ENCODE measurements at places on chromosomes 11 and 22.

- DNase-seq: no peak
Measured at GRCh38 chr11:86790195-86790725, 10.1 kb upstream of the PRSS23 start.

- DNase-seq: no peak
Measured at GRCh38 chr22:21861851-21862250, 5.6 kb downstream of the MAPK1 start.

DNA sequence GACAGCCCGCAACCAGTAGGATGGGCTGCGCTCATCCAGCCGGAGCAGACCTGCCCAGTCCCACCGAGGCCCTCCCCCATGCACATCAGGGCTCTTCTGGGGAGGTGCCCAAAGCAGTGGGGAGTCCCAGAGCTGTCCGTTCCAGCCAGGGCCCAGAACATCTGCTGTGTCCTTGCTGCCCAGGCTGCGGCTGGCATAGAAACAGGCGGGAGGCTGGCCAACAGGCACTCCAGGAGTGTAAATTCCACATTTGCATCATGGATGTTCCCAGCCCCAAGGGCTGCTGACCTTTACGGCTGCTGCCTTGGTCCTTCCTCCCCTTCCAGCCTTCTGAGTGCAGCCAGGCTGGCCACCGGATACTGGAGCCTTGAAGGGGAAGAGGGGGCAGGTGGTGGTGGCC, 30.0 kb upstream of the SYT7 start:
- DNase-seq: no peak

DNA sequence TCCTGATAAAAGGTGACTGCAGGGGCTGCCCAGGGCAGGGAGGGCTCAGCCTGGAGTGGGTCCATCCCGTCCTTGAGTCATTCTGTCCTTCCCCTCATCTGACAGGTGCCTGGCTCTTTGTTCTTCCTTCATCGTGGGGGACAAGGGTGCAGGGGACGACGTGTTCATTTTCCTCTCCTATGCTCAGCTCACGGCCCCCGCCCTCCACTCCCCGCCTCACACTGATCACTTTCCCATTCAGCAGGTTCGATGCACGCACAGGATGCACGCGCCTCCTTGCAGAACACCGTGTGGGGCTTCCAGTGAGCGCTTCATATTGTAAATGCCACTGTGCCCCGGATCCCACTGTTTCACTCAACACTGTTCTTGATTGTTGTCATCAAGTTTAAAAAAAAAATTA, 32.7 kb upstream of the SHANK2 start:
- no peak for DNase-seq

DNA sequence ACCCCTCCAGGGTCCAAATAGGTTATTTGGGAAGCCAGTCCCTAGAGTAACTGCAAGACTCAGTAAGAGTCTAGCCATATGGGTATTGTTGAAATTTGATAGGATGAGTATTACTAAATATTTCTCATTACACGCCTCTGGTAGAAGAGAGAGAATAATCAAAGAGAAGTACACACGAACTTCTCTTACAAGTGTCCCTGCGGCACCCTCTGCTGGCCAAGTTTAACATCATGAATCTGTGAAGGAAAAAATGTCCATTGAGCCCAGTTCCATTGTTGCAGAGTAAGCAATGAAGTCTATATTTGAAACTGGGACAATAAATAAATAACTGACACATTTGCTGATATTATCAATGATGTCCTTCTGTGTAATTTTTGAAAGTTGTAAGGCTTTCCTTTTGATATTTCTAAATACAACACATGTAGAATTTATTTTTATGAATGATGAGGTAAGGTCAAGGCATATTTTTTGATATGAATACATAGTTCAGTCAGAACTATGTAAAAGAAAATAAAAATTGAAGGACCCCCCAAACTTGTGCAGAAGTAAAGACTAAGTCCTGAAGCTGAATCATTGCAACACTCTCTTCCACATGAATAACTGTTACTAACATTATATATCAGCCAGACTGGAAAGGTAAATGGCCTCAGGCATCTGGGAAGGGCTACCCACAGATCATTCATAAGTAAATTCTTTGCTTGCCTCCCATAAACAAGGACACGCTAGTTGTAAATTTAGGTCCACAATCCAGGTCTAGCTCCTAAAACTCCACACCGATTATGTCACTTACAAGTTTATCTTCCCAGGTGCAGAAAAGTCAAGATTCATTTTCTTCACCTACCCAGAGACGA, 10.0 kb downstream of the OR51L1 start:
- DNase-seq: no peak

- no peak for DNase-seq
Measured at GRCh38 chr11:102623128-102623527, 2.0 kb downstream of the MMP20 start.

- DNase-seq: no peak
Measured at GRCh38 chr11:100825626-100826025, 138.5 kb downstream of the ARHGAP42 start.

DNA sequence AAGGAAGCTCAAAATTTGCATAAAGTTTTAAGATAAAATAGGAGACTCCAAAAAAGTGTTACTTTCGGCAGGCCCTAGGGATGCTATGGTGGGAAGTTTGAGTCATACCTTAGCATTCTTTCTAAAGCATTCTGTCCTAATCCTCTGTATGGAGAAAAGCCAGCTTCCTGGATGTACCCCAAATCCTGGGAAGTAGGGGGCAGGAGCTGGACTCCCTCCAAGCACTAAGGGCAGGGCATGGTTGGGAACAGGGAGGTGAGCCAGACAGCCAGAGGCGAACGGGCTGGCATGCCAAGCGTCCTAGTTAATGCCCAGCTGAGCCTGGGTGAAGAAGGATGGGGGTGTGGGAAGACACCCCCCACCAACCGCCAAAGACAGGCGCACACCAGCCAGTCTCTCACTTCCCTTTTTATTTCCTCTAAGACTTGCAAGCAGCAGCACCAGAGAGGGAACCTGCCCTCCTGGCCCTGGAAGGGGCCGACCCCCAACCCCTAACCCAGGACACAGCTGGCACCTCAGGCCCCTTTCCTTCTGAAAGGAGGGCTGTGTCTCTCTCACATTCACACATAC, 23.9 kb downstream of the RTN4RL2 start:
- no peak for DNase-seq

DNA sequence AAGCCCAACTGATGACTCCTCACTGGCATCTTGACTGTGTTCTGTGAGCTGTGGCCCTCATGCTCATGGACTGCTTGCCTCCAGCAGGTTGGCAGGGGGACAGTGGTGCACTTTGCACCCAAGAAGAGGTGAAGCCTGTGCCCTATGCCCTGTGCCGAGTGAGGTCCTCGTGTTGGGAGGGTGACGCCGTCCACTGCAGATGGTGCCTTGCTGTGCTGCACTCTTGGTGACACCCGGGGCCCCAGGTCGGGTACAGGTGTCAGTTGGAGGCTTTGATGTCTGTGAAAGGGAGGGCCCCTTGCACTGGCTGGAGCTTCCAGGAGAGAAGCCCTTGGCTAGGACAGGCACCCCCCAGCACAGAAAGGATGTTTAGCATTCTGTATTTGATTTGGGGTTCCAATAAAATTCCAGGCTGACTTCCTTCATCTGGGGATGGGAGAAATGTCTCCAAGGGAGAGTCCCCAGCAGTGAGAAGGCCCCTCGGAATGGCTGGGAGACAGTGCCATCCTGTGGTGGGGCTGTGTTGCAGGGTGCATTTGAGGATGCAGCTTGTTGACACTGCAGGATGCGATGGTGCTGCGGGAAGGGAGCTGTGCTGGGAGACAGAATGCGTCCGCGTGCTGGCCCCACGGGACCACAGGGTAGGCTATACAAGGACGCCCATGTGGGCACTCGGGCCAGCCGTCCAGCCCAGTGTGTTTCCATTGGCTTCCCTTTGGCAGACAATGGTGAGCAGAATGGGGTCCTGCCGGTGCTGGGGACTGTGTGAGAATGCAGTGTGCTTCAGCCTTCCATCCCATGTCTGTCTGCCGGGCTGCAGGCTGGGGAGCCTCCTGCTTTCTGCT, 2.5 kb upstream of the ZDHHC8 start:
- no peak for DNase-seq

- no peak for DNase-seq
Measured at GRCh38 chr11:32953700-32954099, 61.1 kb downstream of the QSER1 start.

GRCh38 chr11:69468911-69469885, 12.3 kb upstream of the LINC01488 start:
- no peak for DNase-seq

- no peak for DNase-seq
Measured at GRCh38 chr22:41568811-41569210, 8.0 kb downstream of the CSDC2 start.

DNA sequence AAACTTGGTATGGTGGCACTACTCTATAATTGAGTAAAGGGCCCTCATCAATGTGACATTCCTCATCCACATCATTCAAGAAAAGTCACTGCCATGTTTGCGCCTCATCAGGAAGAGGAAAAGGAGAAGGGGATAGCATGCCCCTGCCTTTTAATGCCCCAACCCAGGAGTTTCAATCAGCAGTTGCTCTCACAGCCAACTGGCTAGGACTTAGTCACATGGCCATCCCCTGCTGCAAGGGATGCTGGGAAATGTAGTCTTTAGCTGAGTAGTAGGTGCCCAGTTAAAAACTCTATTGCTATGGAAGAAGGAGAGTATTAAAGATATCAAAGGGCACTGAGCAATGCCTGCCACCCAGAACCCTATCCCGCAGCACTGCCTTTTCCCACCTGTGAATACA, 10.9 kb upstream of the CCND1 start:
- no peak for DNase-seq

DNA sequence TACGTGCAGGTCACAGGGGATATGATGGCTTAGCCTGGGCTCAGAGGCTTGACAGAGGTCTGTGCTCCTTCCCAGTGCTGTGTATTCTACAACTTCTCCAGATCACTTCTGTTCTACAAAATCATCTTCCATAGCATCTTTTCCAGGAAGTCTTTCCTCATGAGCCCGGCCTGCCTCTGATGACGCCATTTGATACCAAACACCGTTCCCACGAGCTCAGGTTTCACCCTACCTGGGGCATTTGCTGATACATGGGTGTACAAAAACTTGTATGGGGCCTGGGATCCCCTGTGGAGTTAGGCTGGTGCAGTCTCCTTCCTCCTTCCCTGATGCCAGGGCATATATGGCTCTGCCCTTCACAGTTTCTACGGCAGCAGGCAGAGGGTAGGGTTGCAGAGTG, 78.7 kb downstream of the NECTIN1 start:
- no peak for DNase-seq

- no peak for DNase-seq
Measured at GRCh38 chr11:70063555-70063954, 14.6 kb upstream of the ANO1 start.

DNA sequence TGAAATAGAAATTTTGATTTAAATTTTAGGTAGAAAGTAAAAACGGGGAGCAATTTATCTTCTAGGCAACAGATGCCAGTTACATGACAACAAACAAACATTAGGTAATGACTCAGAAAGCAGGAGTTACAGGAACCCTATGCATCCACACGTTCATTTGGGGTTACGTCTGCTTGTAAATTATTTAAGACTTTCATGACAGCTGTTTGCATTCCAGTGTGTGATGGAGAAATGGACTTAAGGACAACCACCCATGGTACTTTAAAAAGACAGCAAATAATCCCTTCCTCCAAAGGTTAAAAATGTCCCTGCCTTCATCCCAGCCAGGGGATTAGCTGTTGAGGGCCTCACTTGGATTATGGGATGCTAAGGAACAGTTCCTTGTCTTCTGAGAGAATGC, 11.8 kb downstream of the E2F8 start:
- DNase-seq: no peak

- DNase-seq: no peak
Measured at GRCh38 chr11:77590194-77590782, 535 bp downstream of the AQP11 start.
